Peyer's patch (tissue), 4 donors: ENCODE measurements at places on chromosomes 7 and 10. TPM values are rescaled to one million over a fixed set of nuclear protein-coding genes. Genes with fewer than 3 reads are reported as not detected.

DNA sequence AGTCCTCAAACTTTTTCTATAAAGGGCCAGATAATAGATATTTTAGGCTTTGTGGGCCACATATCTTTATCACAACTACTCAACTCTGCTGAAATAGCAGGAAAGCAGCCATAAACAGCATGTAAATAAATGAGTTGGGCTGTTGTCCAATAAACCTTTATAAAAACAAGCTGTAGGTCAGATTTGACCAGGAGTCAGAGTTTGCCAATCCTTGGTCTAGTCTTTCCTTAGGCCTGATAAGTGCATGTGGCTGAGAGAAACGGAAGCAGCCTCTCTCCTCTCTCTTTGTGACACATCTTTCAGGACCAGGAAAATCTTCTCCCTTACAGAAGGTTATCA, 724.5 kb downstream of the GRID1 start:
- DNase-seq = no peak
- H3K36me3 ChIP-seq = no peaks in the 10 kb centered on the region
- no peak overlapping the region for H3K4me3 ChIP-seq

DNA sequence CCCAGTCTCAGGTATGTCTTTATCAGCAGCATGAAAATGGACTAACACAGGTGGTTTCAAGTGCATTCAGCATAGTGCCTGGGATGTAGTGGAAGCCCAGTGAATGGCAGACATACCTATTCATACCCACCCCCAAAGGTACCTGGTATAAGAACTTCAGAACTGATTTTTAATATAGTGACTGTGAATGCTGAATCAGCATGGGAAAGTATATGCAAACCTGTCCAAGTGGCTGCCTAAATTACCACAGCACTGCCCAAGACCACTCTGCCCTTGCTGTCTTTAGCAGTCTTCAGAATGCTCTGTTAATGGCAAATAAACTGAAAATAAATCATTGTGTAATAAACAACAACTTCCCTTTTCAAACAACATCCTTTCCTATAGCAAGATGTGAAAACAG, 312.1 kb downstream of the GPAM start:
- H3K36me3 ChIP-seq = no peaks in the 10 kb centered on the region
- H3K27ac ChIP-seq = no peak overlapping the region
- H3K27me3 ChIP-seq = no peaks in the 10 kb centered on the region
- no peaks in the 10 kb centered on the region for H3K4me1 ChIP-seq
- no peak for DNase-seq

The DLG5 gene
- total RNA-seq = 66.0 TPM

DNA sequence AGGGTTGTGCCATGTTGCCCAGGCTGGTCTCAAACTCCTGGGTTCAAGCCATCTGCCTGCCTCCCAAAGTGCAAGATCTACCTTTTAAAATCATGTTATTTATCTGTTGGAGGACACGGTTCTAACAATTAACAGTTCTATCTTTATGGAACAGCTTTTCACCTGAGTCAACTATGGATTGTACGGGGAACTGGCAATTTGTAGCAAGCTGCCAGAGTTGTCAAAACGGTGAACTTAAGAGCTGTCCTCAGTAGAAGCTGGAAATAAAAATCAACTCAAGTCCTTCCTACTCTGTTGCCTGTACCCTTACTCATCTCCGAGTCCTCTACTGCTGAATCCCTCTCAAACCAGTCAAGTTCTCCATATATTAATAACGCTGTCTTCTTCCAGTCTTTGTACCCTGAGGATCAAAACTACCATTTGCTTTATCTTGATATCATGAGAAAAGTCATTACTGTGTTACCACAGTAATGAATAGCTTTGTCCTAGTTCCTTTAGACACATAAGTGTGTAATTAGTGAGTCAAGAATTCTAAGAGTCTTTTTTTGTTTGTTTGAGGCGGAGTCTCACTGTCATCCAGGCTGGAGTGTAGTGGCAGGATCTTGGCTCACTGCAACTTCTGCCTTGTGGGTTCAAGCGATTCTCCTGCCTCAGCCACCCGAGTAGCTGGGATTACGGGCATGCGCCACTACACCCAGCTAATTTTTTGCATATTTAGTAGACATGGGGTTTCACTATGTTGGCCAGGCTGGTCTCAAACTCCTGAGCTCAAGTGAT, 28.2 kb downstream of the HBP1 start:
- H3K27me3 ChIP-seq = no peaks in the 10 kb centered on the region
- H3K4me3 ChIP-seq = no peak overlapping the region
- no peaks in the 10 kb centered on the region for H3K36me3 ChIP-seq
- no peaks in the 10 kb centered on the region for H3K4me1 ChIP-seq

DNA sequence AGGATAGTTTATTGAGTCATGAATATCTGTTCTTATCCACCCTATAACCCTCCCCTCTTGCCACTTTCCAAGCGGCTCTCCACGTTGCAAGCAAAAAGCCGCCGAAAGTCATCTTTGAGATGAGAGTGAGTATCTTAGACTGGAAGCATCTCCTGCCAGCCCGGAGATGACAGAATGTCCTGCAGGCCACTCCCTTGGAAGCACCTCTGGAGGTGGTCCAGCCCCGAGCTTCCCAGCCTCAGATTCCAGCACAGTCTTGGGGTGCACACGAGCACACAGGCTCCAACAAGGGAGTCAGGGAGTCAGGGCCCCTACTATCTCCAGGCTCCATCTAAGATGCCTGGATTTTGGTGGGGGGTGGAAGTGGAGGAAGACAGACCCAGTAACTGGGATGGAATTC, 5.5 kb upstream of the ELN start:
- no peaks in the 10 kb centered on the region for H3K4me1 ChIP-seq
- no peak overlapping the region for H3K4me3 ChIP-seq
- no peak overlapping the region for H3K27ac ChIP-seq
- no peak for DNase-seq
- no peaks in the 10 kb centered on the region for H3K27me3 ChIP-seq

- no peak overlapping the region for H3K27ac ChIP-seq
- H3K27me3 ChIP-seq = no peaks in the 10 kb centered on the region
- H3K36me3 ChIP-seq = no peaks in the 10 kb centered on the region
- no peak overlapping the region for H3K4me3 ChIP-seq
Observed at GRCh38 chr7:38600741-38601140, 30.4 kb downstream of the AMPH start.

The PRTFDC1 gene
- 3.4 TPM for total RNA-seq

DNA sequence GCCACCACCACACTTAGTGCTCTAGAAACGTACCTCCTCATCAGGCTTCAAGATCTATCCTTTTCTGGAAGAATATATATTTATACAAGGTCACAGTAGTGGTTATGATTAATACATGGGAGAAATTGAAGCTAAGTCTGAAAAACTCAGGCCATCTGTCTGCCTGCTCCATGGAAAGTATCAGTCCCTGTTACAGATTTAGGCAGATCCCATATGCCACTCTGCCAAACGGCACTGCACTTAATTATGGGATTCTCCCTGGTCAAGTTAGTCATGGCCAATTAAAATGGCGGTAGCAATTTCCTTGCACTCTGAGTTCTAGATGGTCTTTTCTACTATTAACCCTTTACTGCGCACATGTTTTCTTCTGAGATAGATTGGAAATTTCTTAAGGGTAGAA, 740.0 kb downstream of the SUGCT start:
- no peaks in the 10 kb centered on the region for H3K27me3 ChIP-seq
- H3K4me3 ChIP-seq = no peak overlapping the region
- H3K4me1 ChIP-seq = no peaks in the 10 kb centered on the region
- H3K36me3 ChIP-seq = no peaks in the 10 kb centered on the region

The CDK5 gene
- 15.3 TPM for total RNA-seq

DNA sequence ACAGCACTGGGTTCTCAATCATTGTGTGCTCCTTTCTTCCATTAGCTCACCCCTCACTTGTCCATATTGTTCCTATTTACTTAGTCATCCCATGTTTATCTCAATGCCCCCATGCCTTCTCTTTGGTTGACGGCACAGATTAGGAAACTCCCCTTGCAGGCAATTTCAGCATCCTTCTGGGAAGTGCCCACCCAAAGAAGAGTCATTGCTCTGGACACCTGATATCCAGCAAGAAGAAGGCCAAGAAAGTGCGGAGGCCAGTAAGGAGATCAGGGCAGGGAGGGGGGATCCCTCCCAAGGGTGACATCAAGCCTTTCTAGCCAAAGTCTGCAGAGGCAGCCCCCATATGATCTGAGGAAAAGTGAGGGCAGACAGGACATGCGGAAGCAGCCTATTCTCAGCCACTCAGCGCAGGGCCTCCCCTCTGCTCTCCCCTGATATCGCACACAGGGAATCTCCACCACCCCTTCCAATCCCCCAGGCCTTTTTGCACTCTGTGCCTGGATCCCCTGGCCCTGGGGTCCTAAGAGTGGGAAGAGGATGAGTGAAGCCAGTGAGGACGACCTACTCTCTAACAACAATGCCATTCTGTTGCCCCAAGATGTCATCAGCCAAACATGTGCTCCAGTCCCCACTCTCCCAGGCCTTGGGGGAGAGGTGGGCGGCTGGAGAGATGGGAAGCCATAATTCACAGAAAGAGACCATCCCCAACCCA, 1.8 kb downstream of the TRPV6 start:
- no peaks in the 10 kb centered on the region for H3K27me3 ChIP-seq
- no peak for DNase-seq
- H3K27ac ChIP-seq = no peak overlapping the region

GRCh38 chr7:99772565-99772964, 11.4 kb downstream of the CYP3A4 start:
- no peaks in the 10 kb centered on the region for H3K27me3 ChIP-seq
- H3K36me3 ChIP-seq = no peaks in the 10 kb centered on the region
- H3K4me3 ChIP-seq = no peak overlapping the region
- no peak for DNase-seq
- H3K4me1 ChIP-seq = no peaks in the 10 kb centered on the region

- H3K27me3 ChIP-seq = no peaks in the 10 kb centered on the region
- no peak overlapping the region for H3K27ac ChIP-seq
- H3K4me1 ChIP-seq = no peaks in the 10 kb centered on the region
- H3K4me3 ChIP-seq = no peak overlapping the region
Observed at GRCh38 chr7:105980645-105981396, 17.8 kb downstream of the CDHR3 start.

The SCRN1 gene
- total RNA-seq = 3.7 TPM

DNA sequence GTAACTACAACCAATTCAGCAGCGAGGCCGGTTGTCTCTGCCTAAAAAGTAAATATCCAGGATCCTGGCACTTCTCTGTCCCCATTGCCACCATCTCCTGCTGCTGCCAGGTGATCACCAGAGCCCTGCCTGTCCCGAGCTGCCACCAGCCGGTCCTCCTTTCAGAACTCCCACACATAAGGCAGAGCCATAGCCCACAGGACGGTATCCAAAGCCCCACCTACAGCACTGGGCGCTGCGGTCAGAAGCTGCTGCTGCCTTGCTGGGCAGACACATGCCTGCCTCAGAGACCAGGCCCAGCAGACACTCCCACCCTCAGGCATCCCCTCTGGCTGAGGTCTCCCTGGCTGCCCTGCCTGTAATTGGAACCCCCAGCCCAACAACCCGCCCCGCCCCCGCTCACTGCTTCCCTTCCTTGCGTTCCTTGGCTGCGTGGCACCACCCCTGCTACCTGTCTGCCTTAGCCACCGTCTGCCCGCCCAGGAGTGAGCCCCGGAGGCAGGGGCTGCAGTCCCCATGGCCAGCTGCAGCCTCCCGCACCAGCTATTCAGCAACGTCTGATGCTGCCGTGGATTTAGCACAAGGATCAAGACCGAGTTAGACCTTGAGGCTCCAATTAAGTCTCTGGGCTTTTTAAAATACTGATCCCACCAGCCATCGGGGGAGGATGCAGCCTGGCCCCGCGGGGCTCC, 100.7 kb downstream of the CYTH3 start:
- H3K36me3 ChIP-seq = no peaks in the 10 kb centered on the region
- H3K27me3 ChIP-seq = no peaks in the 10 kb centered on the region
- no peak overlapping the region for H3K27ac ChIP-seq
- H3K4me3 ChIP-seq = no peak overlapping the region

GRCh38 chr7:37342688-37343471, 105.8 kb downstream of the ELMO1 start:
- H3K36me3 ChIP-seq = no peaks in the 10 kb centered on the region
- H3K27ac ChIP-seq = peak overlapping the region; percentile 22
- H3K27me3 ChIP-seq = no peaks in the 10 kb centered on the region
- peaks cover 12% of the 10 kb centered on the region for H3K4me1 ChIP-seq
- DNase-seq = peak; percentile 86

GRCh38 chr7:141949451-141949850, 2.7 kb upstream of the CLEC5A start:
- no peak for DNase-seq
- H3K27ac ChIP-seq = no peak overlapping the region

The PNLIPRP2 gene
- total RNA-seq = 140 TPM

DNA sequence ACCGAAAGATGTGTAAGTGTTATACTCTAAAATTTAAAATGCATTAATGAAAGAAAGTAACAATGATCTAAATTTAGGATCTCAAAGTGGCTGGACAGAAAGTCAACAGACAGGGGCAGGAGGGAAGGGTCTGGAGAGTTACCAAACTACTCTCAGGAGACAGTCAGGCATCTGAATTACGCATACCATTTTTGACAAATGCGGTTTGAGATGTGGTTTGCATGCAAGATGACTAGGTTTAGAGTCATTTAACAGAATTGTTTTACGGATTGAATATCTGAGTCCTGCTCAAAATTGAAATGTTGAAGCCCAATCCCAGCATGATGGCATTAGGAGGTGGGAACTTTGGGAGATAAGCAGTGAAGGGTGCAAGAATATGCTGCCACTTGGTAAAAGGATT, 314.1 kb downstream of the WDR11 start:
- no peaks in the 10 kb centered on the region for H3K4me1 ChIP-seq
- no peak for DNase-seq
- no peak overlapping the region for H3K4me3 ChIP-seq
- no peaks in the 10 kb centered on the region for H3K36me3 ChIP-seq

DNA sequence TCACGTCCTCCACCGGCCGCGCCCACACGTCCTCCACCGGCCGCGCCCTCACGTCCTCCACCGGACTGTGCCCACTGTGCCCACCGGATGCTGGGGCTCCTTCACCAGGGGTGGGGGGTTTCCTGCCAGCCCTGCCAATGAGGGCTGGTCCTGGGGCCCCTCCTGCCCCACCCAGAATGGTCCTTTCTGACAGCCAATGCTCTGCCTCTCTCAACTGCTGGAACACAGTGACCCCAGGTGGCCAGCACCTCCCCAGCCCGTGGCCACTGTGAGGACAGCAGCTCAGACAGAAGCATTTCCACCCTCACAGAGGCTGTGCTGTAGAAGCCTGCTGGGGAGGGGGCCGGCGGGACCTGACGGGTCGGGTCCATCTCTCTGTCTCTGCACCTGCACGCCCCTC, 90.1 kb upstream of the DNAAF5 start:
- H3K27ac ChIP-seq = no peak overlapping the region
- H3K4me3 ChIP-seq = no peak overlapping the region
- no peaks in the 10 kb centered on the region for H3K36me3 ChIP-seq
- no peaks in the 10 kb centered on the region for H3K27me3 ChIP-seq

- DNase-seq = no peak
- no peak overlapping the region for H3K4me3 ChIP-seq
- H3K27me3 ChIP-seq = no peaks in the 10 kb centered on the region
Observed at GRCh38 chr10:15588635-15589508, 130.8 kb downstream of the ITGA8 start.

DNA sequence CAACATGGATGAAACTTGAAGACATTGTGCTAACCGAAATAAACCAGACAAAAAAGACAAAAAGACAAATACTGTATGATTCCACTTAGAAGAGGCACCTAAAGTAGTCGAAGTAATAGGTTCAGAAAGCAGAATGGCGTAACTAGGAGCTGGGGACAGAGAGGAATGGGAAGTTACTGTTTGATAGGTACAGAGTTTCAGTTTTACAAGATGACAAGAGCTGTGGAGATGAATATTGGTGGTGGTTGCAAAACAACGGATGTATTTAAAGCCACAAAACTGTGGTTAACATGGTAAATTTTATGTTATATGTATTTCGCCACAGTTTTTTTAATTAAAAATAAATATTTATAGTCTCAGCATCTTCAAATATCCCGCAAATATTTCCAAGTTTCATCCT, 64.1 kb upstream of the DIP2C start:
- no peaks in the 10 kb centered on the region for H3K4me1 ChIP-seq
- H3K36me3 ChIP-seq = no peaks in the 10 kb centered on the region
- H3K27ac ChIP-seq = no peak overlapping the region
- no peak overlapping the region for H3K4me3 ChIP-seq
- no peaks in the 10 kb centered on the region for H3K27me3 ChIP-seq
